ENCODE measurements at places on chromosomes 12 and 14.

GRCh38 chr14:51185180-51185579, 54.9 kb upstream of the TMX1 start:
- no peak for DNase-seq

DNA sequence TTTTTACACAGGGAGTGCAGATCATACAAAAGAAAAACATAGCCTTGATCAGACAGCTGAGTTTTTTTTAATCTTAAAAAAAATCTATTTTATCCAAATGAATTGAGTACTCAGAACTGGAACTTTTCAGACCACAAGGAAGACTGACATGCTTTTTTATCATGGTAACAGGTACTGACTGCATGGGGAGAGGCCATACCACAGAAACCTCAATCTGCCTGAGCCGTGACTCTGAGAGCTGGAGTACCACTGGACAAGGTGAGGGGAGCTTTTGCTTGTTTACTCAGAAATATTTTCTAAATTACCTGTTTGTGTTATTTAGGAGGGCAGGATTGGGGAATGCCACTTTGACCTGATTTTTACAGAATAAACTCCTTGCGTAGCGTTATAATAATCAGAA, 143.9 kb downstream of the ALX1 start:
- DNase-seq: no peak

- DNase-seq: no peak
Measured at GRCh38 chr14:31955936-31956579, 121.0 kb upstream of the ARHGAP5 start.

GRCh38 chr12:97452230-97452629, 10.4 kb upstream of the RMST start:
- DNase-seq: no peak

DNA sequence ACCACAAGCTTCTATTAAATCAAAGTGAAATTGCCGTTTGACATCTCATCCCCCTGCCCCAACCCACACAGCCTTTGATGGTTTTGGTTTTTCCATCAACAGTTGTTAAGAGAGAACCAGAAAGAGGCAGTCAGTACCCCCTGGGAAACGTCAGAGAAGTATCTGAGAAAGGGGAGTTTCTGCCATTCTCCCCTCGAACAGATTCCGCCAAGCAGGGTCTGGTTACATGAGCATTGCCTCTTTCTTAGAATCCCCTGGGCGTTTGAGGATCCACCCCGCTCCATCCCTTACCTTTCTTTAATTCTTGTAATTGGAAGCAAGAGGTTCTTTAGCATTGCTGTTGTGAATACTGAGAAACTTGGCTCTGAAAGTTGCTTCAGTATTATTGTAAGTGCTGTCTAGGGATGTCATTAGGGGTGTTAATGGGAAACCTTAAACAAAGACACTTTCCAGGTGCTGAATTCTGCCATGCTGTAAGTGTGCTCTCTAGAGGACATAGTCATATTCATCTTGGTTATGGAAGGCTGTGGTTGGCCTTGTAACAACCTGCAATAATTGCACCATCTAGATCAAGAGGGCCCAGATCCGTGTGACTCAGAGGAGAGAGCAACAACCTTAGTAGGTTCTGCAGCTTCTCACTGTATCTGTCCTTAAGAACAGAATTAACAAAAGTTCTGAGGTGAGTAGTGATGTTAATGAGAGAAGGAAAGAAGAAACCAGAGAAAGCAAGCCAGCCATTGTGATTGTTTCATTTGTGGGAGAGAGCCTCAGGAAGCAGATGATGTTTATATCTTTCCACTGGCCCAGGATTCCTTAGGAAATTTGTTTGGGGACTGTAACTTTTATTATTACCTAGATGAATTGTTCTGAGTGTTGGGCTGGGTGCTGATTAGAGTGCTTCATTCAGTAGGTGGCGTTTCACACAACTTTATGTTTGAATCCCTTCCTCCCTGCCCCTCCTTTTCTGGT, 9.0 kb downstream of the TMBIM6 start:
- no peak for DNase-seq

DNA sequence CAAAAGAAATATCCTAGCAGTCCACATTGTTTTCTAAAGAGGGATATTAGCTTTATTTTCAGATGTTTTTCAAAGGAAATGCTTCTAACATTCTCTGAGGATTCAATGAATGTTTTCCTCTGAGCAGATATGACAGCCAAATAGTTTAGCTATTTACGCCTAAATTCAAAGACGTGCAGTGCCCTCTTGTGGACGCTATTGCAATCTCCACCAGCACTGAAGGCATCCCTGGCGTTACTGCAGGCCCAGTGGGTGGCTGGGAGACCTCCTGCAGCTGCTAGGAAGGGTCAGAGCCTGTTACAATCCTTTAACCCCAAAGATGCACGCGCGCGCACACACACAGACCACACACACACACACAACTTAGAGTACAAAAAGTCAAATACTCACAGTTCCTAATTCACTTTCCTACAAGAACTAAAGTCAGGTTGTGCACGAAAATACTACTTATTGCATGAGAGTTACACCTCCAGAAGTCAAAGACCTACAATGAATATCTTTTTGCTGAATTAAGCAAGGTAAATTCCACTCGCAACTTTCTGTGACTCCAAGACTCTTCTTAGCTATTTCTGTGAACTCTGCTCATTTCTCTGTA, 589.3 kb upstream of the TMEM132C start:
- DNase-seq: peak; percentile 46

DNA sequence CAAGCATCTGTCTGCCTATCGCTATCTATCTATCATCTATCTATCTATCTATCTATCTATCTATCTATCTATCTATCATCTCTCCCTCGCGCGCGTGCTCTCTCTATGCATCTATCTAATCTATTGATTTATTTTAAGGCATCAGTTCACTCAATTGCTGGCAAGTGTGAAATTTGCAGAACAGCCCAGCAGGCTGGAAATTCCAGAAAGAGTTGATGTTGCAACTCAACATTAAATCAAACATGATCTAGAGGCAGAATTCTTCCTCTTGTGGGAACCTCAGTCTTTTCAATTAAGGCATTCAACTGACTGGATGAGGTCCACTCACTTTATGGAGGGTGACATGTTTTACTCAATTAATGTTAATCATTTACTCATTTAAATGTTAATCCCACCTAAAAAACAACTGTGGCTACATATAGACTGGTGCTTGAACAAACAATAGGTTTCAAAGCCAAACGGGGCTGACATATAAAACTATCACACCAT, 1210.8 kb downstream of the GALC start:
- no peak for DNase-seq

- DNase-seq: no peak
Measured at GRCh38 chr14:80988735-80989429, 33.5 kb downstream of the TSHR start.

- DNase-seq: no peak
Measured at GRCh38 chr14:75875958-75876357, 105.8 kb downstream of the TGFB3 start.

GRCh38 chr12:93698307-93699092, 21.3 kb downstream of the CRADD start:
- no peak for DNase-seq

DNA sequence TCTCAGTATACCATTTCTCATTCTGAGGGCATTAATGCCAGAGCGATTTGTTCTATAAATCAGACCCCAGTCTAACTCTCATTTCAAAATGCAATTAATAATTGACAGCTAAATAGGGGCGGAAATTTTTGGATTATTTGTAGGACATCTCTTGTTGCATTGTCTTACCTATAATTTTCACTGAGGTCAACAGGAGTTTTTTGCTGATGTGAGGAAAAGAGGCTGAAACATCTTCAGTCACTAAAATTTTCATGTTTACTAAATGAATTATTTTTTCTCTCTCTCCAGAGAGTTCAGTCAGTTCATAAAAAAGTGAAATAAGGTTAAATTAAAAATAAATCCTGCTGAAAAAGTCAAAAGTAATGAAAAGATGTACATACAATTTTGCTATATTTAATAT, 295.9 kb downstream of the CCER1 start:
- DNase-seq: no peak

DNA sequence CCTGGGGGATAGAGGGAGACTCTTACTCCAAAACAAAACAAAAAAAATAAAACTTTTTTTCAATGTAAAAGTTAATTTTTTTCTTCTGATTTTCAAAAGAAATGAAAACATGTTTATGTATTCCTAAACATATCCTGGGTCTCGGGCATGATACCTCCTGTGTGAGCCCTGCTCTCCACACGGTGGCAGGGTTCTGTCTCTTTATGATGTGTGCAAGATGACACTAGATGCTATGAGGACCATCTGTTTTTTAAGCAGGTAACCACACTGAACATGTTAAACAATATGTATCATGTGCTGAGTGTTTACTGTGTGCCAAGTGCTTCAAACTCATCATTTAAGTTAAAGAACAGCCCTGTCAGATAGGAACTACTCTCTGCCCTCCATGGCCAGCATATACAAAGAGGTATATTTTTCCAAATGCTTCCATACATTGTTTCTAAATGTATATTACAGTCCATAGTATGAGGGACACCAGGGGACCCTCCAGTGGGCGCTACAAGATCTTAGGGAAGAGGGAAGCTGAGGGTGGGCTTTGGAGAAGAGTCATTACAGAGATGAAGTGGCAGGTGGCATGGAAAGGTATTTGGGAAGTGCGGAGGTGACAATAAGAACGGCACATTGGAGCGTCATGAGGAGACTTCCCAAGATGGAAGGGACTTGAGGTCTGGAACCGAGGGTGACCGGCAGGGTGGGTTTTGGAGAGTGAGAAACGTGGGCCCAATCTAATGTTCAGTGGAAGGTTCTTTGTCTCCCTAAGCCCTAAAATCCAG, 28.5 kb downstream of the FOS start:
- DNase-seq: no peak

DNA sequence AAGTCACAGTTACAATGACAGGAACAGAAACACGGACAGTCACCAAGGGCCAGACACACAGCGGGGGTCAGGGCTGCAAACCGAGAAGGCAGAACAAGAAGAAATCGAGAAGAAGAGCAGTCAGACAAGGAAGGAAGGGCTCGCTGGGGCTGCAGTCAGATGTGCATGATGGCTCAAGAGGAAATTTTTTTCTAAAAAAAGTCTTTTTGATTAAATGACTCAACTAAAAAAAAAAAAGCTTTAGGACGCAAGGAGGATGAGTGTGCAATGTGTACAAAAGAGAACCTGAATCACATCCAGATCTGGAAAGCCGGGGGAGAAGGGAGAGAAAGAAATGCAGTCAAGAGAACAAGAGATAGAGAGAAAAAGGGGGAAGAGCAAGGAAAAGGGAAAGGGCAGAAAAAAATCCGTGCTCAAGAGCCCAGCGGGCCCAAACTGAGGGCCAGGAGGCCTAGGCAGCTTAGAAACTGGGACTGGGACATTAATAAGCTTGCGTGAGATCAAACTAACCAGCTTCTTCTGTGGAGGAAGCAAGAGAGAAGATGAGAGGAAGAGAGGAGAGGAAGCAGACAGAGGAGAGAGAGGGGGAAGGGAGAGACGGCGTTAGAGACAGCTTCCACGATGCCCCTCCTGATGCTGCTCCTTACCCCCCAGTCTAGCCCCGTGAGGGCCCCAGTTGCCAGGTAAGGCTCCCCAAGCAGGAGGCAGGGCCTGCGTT, 6.7 kb downstream of the IFFO1 start:
- no peak for DNase-seq

DNA sequence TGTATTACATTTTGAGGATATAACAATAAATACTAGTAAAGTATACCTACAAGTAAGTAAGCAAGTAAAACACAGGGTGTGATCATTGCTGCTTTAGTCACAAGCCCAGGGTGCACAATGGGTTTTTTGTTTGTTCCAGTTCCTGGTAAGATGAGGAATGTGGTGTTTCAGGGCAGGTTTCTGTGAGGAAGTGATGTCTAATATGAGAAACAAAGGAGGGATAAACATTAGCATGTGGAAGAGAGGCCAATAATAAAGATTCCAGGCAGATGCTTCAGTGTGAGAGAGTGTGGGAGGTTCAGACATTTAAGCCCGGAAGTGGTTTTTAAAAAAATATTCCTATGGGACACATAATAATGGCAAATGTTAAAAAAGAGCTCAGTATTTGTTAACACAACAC, 808.1 kb upstream of the USP15 start:
- DNase-seq: no peak

DNA sequence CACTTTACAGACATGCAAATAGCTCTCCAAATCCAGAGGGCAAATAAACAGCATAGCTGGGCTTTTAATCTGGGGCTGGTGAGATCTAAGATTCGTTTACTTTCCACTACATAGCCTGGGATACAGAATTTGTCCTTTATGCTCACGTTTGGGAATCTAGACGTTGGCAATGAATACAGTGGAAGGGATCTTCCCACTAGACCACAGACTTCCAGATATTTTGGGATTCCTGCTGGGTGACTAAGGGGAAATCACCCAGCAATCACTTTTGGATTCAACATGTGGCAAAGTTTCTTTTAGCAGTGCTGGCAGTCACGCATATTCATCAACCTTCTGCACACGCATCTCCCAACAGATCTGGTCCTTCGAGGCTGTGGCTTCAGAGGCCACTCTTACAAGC, 23.5 kb downstream of the APPL2 start:
- DNase-seq: no peak

DNA sequence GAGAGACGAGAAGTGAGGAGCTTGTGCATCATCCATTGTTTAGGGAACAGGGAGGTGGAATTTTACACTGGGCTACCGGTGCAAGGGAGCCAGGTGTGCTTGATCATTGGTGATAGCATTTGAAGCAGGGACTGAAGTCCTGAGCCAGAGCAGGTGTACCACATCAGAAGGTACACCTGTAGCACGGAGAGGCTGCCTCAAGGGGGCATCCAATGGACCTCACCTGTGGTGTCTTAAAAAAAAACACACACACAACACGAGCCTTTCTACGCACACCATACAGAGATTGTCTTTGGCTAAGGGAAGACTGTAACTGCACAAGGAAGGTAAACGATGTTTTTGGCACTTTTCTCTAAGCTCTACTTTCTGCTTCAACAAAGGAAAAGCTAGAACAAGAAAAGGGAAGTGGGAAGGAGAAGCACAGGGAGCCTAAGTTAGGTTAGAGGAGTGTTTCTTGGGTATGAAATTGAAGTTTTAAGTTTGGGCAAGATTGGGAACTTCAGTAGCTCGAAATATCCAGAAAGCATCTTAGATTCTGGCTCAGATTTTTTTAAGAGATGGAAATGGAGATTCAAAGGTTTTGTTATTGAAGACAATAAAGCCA, 334.3 kb upstream of the FBXO33 start:
- no peak for DNase-seq

GRCh38 chr12:57171668-57172067, 24.2 kb upstream of the LRP1-AS start:
- no peak for DNase-seq
